Lower leg skin (tissue), 4 donors: ENCODE measurements at places on chromosomes 4 and X. TPM values are rescaled to one million over a fixed set of nuclear protein-coding genes. Genes with fewer than 3 reads are reported as not detected.
A peak's percentile ranks its signal among the peaks of the same experiment; 100 is the strongest.

CSAG1 gene
- total RNA-seq, result not detected

MAGEA8 gene
- total RNA-seq, result not detected

REELD1 gene
- total RNA-seq, result not detected

RASL11B gene
- total RNA-seq, result 1.7 TPM

STATH gene
- not detected for total RNA-seq

CD40LG gene
- not detected for total RNA-seq

PCDH19 gene
- 0.38 TPM for total RNA-seq

DNA sequence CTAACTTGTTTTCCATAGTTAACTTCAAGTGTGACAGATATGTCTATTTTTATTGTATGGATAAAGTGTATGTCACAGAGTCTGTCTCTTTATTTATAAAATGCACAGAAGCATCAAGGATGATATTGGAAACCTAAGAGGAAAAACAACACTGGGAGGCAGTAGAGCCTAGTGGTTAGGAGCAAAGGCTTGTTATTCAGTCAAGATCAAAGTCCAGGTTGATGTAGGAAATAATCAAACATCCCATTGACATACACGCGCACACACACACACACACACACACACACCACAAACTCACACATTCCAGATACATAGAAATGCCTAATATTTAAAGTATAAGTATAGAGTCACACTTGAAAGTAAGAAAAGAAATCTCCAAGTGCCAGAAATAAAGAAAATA, 206.8 kb downstream of the CHRDL1 start:
- no peak for DNase-seq

DNA sequence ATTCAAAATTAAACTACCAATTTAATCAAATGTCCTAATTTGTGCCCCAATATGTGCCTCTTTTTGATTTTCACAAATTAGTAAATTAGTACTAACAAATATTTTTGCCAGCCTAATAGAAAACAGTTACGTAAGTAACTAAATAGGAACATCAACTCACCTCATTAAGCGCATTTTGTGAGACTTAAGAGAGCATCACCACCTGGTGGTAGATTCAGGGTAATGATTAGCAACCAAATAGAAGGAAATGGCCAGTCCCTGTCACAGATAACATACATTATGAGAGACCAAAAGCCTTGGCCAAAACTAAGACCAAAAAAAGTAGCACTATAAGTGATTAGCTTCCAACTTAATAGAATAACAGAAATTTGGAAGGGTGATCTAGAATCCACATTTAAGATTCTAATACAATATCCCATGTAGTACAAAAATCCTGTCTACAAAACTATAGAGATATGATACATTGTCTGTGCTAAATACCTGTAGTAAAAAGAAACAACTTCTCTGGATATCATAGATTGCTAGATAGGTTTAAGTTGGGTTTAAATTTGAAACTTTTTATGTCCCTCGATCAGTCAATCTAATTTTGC, 46.7 kb downstream of the C4orf46 start:
- DNase-seq, result peak; percentile 17

GRCh38 chr4:83112678-83113428, 1.7 kb downstream of the PLAC8 start:
- DNase-seq, result no peak

DNA sequence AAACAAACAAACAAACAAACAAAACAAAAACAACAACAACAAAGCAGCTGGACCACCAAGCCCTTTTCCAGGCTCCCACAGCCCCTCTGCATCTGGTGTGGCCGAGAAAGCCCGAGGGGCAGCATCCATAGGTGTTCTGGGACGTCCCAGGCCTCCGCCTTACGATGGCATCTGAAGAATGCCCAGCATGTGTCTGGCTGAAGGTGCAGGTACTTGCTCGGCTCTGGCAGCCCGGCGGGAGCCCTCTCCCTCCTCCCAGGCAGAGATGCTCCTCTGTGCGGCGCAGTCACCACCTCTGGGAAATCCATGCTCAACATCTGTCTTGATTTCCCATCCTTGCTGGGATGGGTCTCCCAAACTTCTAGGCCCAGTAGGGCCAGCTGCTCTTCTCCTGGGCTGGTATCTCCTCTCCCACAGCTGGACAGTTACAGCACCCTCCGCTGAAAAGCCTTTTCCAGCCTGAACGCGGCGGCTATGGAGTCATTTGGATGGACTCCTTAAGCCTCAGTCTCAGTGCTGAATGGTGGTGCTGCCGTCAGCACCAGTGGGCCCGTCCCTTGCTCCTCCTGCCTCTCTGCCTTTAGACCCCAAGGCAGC, 4.3 kb downstream of the PSAPL1 start:
- no peak for DNase-seq

DNA sequence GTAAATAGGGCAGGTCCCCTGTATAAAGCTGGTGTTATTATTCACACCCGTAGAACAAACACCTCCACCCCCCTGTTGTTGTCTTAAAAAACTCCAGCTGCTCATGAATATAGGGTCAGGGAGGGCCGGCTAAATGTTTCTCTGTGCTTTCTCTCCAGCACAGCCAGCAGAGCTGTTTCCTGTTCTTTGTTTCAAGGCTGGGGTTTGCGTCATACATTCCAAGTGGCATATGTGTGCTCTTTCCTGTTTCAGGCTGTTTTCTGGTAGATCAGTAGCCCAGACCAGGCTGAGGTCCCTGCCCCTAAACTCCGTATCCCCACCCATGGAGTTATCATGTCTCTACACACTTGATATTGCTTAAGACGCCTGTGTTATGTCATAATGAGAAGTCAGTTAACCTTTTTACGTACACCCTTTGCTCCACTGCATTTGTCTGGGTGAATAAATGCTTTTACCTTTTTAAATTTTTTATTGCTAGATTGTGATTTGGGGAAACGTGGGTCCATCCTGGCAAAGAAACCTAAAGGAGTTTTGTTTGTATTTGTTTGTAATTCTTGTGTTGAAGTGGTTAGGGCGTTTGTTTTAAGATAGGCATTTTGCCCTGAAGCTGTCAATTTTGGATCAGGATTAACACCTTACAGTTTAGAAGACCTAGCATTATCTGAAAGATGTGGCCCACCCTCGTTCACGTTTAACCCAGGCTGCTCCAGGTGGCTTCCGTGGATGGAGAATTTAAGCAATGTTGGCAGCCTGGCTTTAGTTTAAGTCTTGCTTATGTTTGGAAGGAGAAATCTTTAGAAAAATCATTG, 3.3 kb downstream of the KLF3 start:
- DNase-seq, result peak; percentile 95

DNA sequence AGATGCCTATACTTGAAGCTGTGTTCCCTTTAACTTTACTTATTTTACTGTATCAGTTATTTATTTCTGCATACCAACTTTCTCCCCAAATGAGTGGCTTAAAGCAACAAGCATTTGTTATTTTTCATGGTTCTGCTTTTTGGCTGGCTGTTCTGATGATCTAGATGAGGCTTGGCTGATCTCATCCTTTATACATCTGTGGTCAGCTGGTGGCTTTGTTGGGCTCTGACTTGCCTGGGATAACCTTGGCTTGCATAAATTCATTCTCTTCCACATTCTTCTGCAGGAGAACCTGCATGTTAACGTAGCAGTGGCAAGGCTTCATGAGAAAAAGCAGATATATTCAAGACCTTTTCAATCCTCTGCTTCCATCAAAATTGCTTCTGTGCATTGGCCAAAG, 1317.6 kb downstream of the ADGRL3 start:
- no peak for DNase-seq

GRCh38 chr4:185465707-185466106, 5.8 kb downstream of the CCDC110 start:
- DNase-seq, result no peak

DNA sequence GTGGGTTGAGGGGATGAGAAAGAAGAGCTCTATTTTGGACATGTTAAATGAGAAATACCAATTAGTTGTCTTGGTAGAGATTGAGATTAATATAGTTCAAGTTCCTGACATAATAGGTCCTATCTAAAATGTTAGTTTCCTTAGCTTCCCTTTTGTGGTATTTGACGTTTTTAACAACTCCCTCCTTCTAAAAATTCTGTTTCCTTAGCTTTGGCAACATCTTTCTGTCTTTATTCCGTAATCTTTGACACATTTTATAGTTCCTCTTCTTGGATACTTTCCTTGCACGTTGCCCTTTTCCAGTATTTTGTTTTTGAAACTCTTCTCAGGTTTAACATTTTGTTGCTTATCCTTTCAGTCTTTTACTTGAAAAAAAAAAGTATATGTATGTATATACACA, 36.9 kb downstream of the LAMTOR3 start:
- DNase-seq, result no peak

GRCh38 chr4:114875630-114876029, 237.8 kb downstream of the NDST4 start:
- DNase-seq, result no peak

DNA sequence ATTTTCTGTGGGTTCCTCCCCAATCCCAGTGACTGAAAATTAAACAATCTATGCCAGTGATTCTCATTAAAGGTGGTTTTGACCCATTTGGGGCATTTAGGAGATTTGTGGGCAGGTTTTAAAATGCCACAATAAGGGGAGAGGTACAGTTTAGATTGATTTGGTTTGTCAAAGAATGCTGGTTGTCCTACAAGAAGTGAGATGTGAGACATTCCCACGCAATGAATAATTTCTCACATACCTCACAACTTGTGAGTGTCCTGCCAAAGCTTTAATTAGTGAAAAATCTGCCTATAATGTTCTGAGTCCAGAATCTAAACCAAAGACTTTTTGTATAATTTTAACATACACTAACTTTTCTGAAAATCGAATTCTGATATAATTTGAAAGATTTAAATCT, 199.4 kb downstream of the MAPK10 start:
- DNase-seq, result no peak

GRCh38 chr4:17018013-17018412, 119.6 kb upstream of the LDB2 start:
- DNase-seq, result no peak

DNA sequence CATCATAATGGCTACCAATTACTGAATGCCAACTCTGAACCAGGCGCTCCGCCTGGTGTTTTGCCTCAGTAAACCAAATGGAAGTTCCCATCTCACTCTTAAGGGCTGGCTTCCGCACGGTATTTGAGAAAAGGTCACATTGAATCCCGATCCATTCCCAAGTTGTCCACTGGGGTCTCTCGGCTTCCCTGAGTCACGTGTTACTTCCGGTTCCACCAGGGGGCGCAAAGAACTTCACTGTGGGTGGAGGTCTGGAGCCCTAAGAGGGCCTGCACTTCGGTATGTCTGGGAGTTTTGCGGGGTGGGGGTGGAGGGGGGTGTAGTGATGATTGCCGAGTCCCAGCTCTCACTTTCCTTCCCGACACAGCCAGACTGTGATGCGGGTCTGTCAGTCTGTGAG, 13.4 kb upstream of the NHS start:
- no peak for DNase-seq

- peak; percentile 77 for DNase-seq
Measured at GRCh38 chr4:5037553-5038551, 13.4 kb upstream of the STK32B start.

DNA sequence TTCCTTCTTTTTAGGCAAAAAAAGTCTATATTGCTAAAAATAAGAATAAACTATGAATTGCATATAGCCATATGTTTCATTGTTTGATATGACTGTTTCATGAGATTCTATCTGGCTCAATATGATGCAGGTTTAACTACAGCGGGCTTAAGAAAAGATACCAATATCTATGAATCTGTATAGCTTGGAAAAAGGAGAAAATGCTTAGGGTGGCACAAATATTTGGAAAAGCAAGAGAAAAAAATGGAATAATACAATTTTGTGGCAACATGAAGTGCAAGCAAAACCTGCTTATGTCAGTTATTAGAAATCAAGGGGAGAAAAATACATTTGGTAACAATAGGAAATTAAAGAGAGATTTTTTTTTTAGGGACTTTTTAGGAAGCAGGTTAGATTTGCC, 48.3 kb upstream of the NFKB1 start:
- DNase-seq, result no peak

DNA sequence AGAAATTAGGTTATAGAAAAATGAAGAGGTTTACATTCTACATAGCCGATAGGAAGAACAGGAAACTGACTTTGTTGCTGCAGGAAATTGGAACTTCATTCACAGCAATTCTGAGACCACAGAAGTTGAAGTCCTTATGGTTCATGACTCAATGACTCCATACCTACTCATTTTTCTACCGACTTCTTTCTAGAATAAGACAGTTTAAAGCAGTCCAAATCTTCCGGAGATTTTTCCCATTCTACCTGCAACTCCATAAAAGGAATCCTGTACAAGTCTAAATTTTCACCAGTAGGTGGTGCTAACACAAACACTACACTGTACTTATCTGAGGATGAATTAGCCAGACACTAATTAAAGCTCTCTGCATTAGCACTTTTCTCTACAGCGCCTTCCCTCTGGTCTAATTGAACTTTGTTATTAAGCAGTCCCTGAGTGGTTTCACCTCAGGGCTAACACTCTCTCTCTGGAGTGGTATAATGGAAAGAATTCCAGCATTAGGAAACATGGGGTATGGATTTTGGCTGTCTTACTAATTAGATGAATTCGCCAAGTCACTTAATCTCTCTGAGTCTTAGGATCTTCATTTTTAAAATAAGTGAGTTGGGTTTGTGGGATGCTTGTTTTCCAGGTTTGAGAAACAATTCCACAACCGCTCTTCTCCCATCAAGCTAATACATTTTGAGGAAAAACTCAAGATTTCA, 167.9 kb downstream of the SMIM20 start:
- no peak for DNase-seq

GRCh38 chr4:54254915-54255246, 25.8 kb downstream of the PDGFRA start:
- DNase-seq, result no peak

- no peak for DNase-seq
Measured at GRCh38 chr4:81747242-81747930, 275.7 kb upstream of the RASGEF1B start.

GRCh38 chr4:148961526-148961925, 519.3 kb upstream of the NR3C2 start:
- DNase-seq, result no peak
